Effector memory CD4-positive, alpha-beta T cell (primary cell): ENCODE measurements at places on chromosomes 6 and 20.
A peak's percentile ranks its signal among the peaks of the same experiment; 100 is the strongest.

- DNase-seq: no peak
Measured at GRCh38 chr20:9966966-9967365, 67.8 kb upstream of the ANKEF1 start.

- no peak for DNase-seq
Measured at GRCh38 chr6:63764318-63764916, 128.8 kb downstream of the PHF3 start.

GRCh38 chr6:47698342-47698787 is at the start of gene ADGRF4:
Gene ADGRF4 (plus strand): TSS chr6:47698580. CDS start chr6:47707246, 8,666 bp downstream.
- DNase-seq: no peak

- DNase-seq: no peak
Measured at GRCh38 chr6:128731249-128732165, 151.4 kb upstream of the LAMA2 start.

- DNase-seq: no peak
Measured at GRCh38 chr6:7978736-7979135, 68.1 kb upstream of the TXNDC5 start.

GRCh38 chr20:20201639-20202038 is 149.3 kb downstream of the CFAP61 start:
- no peak for DNase-seq

DNA sequence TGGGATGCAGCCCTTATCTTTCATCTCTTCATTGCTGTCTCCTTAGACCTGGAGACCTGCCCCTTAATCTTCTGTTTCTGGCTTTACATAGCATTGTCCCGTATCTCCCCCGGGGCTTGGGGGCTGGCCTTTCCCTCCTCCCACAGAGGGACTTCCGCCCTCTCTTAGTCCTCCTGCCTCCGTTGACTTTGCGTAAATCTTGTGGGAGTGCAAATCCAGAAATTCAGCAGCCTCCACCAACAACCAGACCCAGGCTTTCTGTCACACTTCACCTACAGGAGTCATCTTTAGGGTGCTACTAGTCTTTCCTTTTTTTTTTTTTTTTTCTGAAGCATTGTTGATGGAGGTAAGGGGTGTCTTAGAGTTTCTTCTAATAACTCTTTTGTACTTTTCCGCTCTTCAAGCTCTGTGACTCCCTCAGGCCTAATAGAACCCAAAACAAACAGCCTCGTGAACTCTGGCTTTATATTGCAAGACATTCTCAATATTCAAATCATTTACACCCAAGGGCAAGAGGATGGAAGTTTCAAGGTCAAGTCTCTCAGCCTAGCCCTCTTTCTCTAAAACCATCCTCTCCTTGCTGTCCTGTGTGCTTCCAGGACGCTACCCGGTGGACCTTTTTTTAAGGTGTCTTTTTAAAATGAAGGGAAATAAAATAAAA is 66.2 kb downstream of the RREB1 start:
- no peak for DNase-seq

DNA sequence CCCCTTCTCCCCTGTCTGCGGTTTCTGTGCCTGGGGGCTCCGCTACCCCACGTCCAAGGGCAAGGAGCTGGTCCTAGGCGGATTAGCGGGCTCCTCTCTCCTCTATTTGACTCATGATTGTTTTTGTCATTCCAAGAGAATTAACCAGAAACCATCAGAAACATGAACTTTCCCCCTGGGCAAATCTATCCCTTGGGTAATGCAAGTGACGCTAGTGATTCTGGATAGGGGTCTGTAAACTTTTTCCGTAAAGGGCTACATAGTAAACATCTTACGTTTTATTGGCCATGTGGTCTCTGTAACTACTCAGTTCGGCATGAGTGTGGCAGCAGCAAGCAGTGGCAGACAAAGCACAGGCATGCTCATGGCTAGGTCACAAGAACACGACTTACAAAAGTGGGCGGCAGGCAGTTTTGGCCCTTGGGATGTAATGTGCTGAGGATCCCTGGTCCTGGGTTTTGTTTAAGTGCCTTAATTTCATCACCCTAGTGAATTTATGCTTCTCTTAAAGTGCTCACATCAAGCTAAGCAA is 654 bp downstream of the CST11 start:
- no peak for DNase-seq

DNA sequence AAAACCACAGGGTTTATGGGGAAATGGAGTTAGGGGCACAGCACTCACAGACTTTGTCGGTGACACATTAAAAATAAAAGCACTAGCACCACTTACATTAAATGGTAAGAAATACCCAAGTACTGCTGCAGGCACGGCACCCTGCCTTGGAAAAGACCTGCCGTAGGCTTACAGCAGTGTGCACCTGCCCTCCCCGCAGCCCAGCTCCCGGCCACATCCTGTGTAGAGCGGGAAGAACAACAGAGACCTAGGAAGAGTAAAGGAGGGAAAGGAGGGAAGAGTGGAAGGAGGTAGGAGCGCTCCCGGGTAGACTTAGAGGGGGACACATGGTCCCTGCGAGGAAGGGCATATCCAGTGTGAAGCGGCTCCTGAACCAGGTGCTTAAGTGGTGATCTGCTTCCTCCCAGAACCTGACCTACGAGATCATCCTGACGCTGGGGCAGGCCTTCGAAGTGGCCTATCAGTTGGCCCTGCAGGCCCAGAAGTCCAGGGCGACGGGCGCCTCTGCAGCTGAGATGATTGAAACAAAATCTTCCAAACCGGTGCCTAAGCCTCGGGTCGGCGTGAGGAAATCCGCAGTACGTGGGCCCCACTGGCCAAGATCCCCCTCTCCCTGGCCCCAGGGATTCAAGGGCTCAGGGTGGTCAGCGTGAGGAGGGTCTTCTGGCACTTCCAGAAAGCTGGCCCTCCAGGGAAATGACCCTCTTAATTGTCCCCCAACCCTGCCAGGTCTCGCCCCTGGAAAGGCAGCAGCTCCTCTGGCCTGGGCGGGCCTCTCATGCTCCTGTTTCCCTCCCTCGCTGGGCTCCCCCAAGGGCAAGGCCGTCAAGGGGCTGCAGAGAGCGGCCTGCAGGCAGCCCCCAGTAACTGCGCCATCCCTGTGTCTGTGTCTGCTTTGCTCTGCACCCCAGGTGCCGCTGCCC is 55.5 kb downstream of the TCP11 start:
- no peak for DNase-seq

DNA sequence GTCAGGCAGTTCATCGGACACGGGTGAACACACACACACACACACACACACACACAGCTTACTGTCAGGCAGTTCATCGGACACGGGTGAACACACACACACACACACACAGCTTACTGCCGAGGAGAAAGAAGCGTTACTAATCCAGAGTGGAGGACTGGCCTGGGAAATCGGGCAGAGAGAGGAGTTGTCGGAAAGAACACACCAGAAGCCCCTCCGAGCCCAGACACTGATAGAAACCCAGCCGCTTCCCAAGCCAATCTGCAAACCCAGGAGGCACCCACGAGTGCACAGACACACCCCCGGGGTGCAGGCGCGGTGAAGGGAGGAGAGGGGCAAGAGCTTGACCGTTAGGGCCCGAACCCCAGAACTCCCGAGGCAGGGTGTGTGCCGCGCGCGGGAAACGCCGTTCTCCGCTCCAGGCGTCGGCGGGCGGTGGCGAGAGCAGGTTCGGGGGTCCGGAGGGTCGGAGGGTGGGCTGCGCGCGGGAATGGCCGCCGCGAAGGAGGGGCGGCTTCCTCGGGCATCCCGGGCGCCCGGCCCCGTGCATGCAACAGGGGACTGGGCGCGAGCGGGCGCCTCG is 636 bp downstream of the ELOVL2 start:
- no peak for DNase-seq

GRCh38 chr20:46835418-46835817 is 59.2 kb upstream of the EYA2 start:
- DNase-seq: no peak

GRCh38 chr20:59149678-59150504 is 13.7 kb upstream of the ZNF831 start:
- peak; percentile 63 for DNase-seq

GRCh38 chr20:57657535-57658446 is 37.6 kb upstream of the ZBP1 start:
- no peak for DNase-seq

GRCh38 chr6:31465185-31465536 is 32.8 kb upstream of the MICB start:
- no peak for DNase-seq

DNA sequence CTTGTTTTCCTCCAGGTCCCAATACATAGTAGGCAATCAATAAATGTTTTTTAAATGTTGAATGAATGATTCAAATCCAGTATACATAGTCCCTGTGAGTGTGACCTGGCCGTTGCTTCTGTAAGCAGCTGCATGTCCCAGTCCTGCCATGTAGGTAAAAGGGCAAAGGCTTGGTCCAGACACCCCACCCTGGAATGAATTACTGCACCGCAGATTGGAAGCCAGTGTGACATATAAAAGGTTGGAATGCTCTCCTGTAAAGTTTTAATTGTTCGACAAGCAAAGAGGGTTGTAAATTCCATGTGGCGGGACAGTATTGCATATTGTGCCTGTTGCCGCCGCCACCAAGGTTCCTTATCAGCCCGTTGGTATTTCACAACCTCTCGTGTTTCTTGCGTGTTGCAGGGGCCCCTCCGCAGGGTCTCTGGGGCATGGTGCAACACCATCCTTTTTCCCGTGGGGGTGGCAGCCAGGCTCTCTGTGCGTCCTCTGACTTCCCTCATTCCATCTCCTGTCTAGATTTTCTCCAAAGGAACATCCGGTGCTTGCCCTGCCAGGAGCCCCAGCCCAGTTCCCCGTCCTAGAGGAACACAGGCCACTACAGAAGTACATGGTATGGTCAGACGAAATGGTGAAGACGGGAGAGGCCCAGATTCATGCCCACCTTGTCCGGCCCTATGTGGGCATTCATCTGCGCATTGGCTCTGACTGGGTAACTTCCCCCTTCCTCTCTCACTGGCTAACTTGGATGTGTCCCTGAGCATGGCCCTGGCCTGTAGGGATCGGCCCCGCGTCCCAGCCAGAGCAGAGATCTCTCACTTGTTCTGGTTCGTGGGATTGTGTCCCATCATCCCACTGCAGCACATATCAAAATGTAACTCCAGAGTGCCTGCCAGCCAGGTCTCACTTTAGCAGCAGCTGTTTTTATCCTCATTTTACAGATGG is 20.3 kb downstream of the POFUT1 start:
- no peak for DNase-seq

- no peak for DNase-seq
Measured at GRCh38 chr20:60299951-60300350, 341.7 kb downstream of the CDH26 start.

- DNase-seq: no peak
Measured at GRCh38 chr6:35058865-35059522, 82.1 kb downstream of the TCP11 start.

GRCh38 chr20:40134176-40134575 is 554.9 kb downstream of the MAFB start:
- no peak for DNase-seq

GRCh38 chr20:62156592-62157386 is 13.2 kb downstream of the SS18L1 start:
- DNase-seq: peak; percentile 58

DNA sequence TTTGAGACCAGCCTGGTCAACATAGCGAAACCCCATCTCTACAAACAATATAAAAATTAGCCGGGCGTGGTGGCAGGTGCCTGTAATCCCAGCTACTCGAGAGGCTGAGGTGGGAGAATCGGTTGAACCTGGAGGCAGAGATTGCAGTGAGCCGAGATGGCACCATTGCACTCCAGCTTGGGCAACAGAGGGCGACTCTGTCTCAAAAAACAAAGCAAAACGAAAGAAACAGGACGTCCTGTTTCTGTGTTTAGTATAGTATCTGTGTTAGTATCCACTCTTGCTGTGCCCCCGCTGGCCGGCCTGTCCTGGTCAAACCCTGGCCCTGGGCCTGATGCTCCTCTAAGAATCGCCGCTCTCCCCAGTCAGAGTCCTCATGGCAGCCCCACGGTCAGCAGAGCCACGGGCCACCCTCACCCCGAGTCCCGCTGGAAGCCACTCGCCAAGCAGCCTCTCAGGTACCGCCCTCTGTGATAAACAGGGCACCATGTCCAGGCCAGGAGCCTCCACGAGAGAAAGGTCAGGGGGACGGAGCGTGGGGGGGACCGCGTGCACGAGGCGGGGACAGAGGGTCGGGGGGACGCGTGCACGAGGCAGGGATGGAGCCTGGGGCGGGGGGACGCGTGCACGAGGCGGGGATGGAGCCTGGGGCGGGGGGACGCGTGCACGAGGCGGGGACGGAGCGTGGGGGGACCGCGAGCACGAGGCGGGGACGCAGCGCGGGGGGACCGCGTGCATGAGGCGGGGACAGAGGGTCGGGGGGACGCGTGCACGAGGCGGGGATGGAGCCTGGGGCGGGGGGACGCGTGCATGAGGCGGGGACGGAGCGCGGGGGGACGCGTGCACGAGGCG is 384.5 kb downstream of the SMOC2 start:
- DNase-seq: no peak

DNA sequence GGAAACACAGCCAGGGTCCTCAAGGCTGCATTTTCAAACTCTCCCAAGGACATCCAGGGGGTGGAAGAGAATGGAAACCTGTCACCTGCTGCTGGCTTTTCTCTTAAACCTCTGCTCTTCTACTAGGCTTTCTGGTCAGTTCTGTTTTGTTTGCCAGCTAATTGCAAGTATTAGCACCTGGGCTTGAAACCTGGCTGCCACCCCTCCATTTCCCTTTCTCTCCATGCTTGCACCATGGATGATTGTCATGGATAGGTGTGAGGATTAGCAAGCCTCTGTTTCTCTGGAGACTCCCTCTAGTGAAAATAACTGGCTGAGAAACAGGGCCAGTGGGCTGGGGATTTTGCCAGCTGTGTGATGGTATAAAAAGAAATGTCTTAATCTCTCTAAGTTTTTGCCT is 33.0 kb upstream of the GPR6 start:
- no peak for DNase-seq

DNA sequence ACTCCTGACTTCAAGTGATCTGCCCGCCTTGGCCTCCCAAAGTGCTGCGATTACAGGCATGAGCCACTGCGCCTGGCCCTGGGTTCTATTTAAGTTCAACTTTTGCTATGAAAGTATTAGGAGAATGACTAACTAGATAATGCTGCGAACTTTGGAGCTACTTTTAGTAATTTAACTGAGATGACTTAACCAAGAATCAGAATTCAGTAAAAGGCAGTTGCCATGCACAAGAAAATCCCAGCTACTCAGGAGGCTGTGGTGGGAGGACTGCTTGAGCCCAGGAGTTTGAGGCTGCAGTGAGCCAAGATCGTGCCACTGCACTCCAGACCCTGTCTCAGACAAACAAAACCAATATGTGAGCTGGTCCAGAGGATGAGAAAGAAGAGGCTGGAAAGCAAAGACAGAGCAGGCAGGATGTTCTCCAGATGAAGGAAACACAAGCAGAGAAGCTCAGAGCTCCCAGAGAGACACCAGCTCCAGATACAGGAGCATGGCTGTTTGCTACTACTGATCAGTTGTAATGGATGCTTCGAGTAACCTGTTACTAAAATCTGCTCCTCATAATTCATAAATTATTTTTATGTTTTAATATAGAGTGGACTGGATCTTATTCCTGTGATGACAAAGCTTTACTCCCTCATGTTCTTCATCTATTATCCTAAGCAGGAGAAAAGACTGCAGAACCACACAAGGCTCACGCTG is 23.9 kb downstream of the ZNF217 start:
- DNase-seq: no peak

- no peak for DNase-seq
Measured at GRCh38 chr6:113328886-113329381, 528.2 kb upstream of the MARCKS start.
